Ovary (tissue), 10 donors: ENCODE measurements at places on chromosomes 5 and 9. TPM values are rescaled to one million over a fixed set of nuclear protein-coding genes. Genes with fewer than 3 reads are reported as not detected.
A peak's percentile ranks its signal among the peaks of the same experiment; 100 is the strongest.

- DNase-seq, result no peak
- H3K27ac ChIP-seq, result no peak overlapping the region
- no peaks in the 10 kb centered on the region for H3K27me3 ChIP-seq
Observed at GRCh38 chr5:153552886-153553285, 62.4 kb downstream of the GRIA1 start.

DNA sequence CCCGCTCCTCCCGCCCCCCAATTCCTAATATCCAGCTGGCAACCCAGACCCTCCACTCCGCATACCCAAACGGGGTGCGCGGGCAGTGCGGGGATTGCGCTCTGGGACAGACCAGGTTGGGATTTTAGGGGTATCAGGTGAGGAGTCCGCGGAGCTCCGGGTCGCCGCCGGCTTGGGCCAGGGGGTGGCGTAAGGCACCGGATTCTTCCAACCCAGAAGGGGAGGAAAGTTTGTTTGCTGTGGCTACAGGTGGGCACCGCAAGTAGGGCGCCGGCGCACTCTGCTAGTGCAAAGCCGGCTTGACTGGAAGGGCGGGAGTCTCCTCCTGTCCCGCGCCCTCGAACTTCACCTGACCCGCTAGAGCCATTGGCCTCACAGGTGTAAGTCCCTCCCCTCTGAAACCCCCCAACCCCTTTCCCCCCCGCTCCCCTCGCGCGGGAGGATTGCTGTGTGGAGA lies 709 bp downstream of the IQGAP2 start:
- peak; percentile 55 for DNase-seq
- peak overlapping the region; percentile 58 for H3K27ac ChIP-seq
- no peaks in the 10 kb centered on the region for H3K36me3 ChIP-seq

- H3K27ac ChIP-seq, result no peak overlapping the region
- no peak for DNase-seq
- no peaks in the 10 kb centered on the region for H3K4me1 ChIP-seq
- no peaks in the 10 kb centered on the region for H3K27me3 ChIP-seq
- H3K36me3 ChIP-seq, result no peaks in the 10 kb centered on the region
Observed at GRCh38 chr5:30871196-30871595, 322.3 kb upstream of the CDH6 start.

GRCh38 chr9:98311541-98311940 lies 56.1 kb upstream of the TBC1D2 start:
- no peaks in the 10 kb centered on the region for H3K36me3 ChIP-seq
- DNase-seq, result no peak
- no peaks in the 10 kb centered on the region for H3K4me1 ChIP-seq
- no peak overlapping the region for H3K27ac ChIP-seq
- H3K4me3 ChIP-seq, result no peak overlapping the region

- DNase-seq, result no peak
- H3K4me3 ChIP-seq, result no peak overlapping the region
- H3K27me3 ChIP-seq, result no peaks in the 10 kb centered on the region
- no peaks in the 10 kb centered on the region for H3K36me3 ChIP-seq
Observed at GRCh38 chr5:141694479-141694878, 12.4 kb upstream of the ARAP3 start.

GRCh38 chr5:135740475-135740874 lies 94.0 kb upstream of the SLC25A48 start:
- DNase-seq, result no peak
- no peaks in the 10 kb centered on the region for H3K36me3 ChIP-seq
- H3K27me3 ChIP-seq, result no peaks in the 10 kb centered on the region
- H3K4me3 ChIP-seq, result no peak overlapping the region
- H3K27ac ChIP-seq, result no peak overlapping the region

Gene IL4
- not detected for total RNA-seq
